ENCODE measurements at places on chromosomes 3 and 15.

- no peak for DNase-seq
These were observed 83.5 kb downstream of the MEGF11 start for GRCh38 chr15:66170042-66170441.

GRCh38 chr3:114213627-114214541 lies 23.5 kb downstream of the ZNF80 start:
- DNase-seq = peak; percentile 71

GRCh38 chr3:147090461-147090860 lies 315.9 kb downstream of the ZIC4 start:
- DNase-seq = no peak

DNA sequence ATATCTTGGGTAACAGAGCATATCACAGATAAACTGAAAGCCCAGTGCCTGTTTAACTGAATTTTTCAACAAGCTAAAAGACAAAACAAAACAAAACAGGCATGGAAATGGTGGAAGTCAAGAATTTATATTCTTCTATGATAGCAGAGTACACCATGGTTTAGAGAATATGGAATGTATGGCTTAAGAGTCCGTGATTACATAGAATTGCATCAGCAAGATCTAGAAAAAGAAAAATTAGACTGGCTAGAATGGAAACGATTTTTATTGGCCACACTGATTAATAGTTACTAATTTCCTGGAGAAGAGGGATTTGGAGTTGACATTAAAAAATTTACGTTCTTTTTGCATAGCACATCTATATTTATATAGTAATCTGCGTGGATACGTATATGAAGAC lies 435.2 kb upstream of the DPPA4 start:
- no peak for DNase-seq

DNA sequence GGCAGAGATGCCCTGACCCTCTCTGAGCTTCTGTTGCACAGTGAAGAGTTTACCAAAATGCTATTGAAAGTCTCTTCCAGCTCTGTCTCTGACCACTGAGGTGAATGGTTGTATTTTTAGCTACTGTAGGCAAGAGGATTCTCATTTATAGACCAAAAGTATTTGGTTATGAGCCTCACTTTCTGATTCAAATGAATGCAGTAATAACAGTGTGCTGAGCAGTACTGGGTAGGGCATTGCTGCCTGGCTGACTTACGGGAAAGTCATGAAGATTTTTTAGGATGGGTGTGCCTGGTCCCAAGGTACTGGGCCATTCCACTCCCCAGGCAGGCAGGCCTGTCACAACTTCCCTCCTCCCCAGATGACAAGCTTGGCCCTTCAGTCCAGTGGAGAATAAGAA lies 15.5 kb downstream of the PLA1A start:
- no peak for DNase-seq

- no peak for DNase-seq
These were observed 14.9 kb upstream of the NIPA2 start for GRCh38 chr15:22823495-22824128.

GRCh38 chr15:75843678-75844581 lies 683 bp downstream of the UBE2Q2 start:
- peak; percentile 47 for DNase-seq

GRCh38 chr3:41190509-41191284 lies 8.6 kb upstream of the CTNNB1 start:
- no peak for DNase-seq

DNA sequence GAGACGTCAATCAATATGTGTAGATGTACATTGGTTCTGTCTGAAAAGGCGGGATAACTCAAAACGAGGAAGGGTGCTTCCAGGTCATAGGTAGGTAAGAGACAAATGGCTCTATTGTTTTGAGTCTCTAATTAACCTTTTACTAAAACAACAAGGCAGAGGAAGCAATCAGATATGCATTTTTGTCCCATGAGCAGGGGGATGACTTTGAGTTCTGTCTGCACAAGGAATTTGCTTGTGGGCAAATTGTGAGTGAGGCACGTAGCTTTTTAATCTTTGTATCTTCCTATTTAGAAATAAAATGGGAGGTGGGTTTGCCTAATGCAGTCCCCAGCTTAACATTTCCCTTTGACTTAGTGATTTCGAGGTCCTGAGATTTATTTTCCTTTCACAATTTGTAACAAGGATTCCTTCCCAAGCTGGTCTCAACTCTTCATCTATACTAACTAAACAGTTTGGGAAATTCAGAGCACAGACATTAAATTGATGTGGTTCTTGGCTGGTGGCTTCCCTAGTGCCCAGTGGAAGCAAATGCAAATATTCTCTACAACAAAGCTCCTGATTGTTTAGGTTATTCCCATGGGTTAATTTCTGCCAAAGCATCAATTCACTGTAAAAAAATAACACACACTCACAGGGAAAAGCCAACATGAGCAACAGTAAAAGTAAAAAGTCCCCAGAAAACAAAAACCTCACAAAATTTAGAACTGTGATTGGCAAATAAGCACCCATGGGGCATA lies 738.8 kb upstream of the SGO1 start:
- no peak for DNase-seq

DNA sequence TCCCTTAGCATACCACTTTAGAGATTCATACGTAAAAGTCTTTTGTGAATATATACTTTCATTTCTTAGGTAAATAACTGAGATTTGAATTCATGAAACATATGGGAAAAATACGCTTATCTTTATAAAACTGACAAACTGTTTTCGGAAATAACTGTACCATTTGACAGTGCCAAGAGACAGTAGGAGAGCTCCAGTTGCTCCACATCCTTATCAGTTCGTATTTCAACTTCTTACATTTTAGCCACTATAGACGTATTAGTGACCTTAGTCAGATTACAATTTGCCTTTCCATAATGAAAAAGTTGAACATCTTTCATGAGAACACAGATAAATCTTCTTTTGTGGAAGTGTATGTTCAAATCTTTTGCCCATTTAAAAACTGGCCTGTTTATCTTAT lies 133.5 kb downstream of the NR2E3 start:
- DNase-seq = no peak

DNA sequence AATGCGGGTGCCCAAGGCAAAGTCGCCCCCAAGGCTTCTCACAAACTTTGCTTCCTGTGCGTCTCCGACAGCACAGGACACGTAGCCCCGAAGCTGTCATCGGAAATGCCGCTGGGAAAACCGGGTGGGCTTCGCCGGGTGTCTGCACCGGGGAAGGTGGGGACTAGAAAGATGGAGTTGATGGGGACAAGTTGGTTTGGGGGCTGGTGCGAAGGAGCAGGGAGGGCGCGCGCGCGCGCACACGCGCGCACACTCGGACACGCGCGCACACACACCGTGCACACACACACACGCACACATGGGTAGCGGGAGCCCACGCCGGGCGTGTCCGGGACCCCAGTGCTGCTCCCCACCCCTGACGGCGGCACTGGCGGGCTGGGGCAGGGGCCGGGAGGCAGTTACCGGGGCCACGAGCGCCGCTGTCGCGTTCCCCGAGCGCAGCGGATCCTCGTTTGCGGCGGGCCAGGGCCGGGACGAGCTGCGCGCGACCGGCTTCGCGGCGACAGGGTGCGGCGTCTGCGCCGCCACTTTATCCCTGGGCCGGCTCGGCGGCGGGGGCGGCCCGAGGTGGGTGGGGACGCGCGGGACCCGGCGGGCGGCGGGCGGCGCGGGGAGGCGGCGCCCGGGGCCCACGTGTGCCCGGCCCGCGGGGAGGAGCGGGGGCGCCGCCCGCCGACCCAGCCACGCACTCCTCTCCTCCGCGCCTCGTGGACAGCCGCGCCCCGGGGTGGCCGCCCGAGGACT lies 539 bp upstream of the MGLL start:
- DNase-seq = peak; percentile 87

- DNase-seq = no peak
These were observed 1.1 kb downstream of the TBC1D2B start for GRCh38 chr15:78076231-78077052.

GRCh38 chr3:41000471-41000870 lies 198.8 kb upstream of the CTNNB1 start:
- no peak for DNase-seq

- DNase-seq = no peak
These were observed 1.3 kb downstream of the DNAH1 start for GRCh38 chr3:52317208-52318000.

GRCh38 chr3:85180-85579 lies 111.4 kb upstream of the CHL1 start:
- no peak for DNase-seq

DNA sequence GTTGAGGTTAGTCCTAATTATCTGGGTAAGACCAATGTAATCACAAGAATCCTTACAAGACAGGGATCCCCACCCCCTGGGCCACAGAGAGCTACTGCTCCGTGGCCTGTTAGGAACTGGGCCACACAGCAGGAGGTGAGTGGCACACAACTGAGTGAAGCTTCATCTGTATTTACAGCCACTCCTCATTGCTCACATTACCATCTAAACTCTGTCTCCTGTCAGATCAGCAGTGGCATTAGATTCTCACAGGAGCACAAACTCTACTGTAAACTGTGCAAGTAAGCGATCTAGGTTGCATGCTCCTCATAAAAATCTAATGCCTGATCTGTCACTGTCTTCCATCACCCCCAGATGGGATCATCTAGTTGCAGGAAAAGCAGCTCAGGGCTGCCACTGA lies 58.5 kb upstream of the CRBN start:
- no peak for DNase-seq

DNA sequence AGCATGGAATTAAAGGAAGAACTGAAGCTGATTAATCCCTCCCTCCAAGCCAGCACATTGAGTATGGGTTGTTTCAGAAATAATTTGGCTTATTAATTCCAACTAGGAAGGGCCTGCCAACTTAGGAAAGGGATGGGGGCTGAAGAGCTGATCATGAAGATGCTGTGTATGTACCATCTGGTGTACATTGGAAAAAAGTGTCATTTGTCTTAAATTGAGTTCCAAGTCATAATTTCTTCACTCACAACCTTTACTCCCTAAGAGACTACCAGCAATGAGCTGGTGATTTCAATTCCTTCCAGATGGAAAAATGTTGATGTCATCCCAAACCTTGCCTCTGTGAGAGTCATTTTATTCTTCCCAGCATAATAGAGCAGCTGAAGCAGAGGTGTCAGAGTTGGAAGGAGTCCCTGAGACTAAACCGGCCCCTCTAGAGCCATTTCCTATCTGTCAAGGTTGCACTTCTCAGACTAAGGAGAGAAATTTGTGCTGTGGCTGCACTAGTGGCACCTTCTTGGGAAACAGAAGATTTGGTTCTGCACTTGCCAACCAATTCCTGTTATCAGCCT lies 79.4 kb downstream of the GTPBP8 start:
- DNase-seq = no peak
